ENCODE measurements at places on chromosomes 3 and 15.

DNA sequence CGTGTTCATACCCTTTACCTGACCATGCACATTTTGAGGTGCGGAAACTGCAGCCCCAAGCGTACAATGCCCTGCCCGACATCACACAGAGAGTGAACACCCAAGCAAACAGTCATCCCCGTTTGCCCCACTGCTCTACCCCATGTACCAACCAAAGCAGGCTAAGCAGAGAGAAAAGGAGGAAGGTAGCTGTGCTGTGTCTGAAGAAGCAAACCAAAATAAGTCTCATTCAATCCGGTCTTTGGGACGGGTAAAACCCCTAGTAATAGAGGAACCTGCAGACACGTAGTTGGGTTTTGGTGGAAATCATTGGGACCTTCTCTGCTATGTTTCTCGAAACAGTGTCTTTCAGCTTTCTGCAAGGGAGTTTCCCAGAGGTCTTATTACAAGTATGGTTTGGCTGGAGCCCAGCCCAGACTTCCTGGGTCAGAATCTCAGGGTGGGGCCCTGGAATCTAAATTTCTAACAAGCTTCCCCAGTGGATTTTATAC lies 164.6 kb upstream of the HES1 start:
- DNase-seq = no peak

DNA sequence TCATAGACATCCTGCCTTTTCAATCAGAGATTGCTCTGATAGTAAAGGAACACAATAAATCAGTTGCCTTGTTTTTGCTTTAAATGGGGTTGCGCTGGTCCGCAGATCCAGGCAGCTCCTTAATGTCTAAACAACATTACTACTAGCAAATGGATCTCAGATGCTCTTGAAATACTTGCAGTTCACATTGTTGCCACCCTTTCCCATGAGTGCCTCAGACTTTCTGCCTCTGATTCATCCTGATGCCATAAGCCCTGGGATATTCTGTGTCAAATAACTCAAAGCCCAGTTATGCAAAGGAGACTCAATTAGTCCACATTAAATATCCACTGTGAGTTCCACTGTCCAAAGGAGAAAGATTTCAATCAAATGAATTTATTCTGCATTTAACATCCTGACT lies 196.7 kb downstream of the PLCH1 start:
- DNase-seq = no peak

DNA sequence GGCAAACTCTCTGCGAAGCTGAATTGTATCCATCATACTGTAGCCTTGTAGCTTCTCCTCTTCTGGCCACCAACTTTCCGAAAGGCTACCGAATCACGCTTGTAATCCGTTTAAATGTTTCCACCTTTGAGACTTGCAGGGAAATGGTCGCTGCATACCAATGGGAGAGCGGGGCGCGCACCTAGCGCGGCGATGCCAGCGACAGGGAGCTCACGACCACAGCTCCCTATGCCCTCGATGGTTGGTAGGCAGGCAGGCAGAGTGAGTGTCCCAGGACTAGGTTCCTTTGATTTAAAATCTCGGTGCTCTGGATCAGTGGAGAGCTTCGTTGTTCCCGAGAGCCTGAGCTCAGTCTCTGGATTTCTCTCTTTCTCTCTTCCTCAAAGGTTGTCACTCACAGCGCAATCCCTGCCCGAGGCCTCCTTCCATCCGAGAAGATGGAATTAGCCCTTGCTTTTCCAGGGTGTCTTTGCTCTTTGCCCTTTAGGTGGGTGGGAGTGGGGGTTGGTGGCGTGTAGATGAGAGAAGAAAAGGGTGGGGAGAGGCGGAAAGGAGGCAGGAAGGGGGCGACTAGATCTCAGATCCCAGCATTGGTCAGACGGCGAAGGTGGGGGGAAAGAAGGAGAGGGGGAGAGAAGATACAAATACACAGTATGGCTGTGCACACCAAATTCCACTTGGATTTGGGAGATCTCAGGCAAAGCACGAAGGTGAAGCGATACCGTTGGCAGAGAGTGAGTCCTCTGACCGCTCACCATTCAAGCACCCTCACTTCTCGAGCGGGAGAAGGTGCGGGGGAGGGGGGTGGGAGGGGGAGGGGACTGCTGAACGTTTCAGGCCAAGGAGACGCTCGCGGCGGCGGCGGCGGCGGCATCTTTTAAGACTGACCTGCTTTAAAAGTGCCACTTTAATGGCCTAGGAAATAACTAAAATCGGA lies at the start of gene SLITRK3:
Gene SLITRK3 (minus strand): TSS at position 745 of the 937 bp plus-strand sequence. CDS start 5,554 bp downstream, outside the sequence.
- no peak for DNase-seq

GRCh38 chr3:24523988-24524727 lies 29.5 kb upstream of the THRB start:
- no peak for DNase-seq

DNA sequence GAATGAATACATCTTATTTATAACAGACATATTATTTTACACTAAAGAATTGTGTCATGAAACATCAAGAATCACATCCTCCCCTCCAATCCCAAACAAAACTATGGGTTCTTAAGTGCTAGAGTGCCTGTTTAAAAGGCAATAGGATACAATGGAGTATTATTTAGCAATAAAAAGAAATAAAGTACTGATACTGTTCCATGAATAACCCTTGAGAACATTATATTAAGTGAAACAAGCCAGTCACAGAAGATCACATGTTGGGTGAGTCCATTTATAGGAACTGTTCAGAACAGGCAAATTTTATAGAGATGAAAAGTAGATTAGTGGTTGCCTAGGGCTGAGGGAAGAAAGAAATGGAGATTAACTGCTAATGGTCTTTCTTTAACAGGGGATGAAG lies 86.5 kb downstream of the ANKRD28 start:
- DNase-seq = no peak

GRCh38 chr15:40259021-40259420 lies 20.2 kb downstream of the PAK6 start:
- no peak for DNase-seq

- DNase-seq = no peak
Observed at GRCh38 chr3:152818027-152818426, 16.9 kb upstream of the P2RY1 start.

DNA sequence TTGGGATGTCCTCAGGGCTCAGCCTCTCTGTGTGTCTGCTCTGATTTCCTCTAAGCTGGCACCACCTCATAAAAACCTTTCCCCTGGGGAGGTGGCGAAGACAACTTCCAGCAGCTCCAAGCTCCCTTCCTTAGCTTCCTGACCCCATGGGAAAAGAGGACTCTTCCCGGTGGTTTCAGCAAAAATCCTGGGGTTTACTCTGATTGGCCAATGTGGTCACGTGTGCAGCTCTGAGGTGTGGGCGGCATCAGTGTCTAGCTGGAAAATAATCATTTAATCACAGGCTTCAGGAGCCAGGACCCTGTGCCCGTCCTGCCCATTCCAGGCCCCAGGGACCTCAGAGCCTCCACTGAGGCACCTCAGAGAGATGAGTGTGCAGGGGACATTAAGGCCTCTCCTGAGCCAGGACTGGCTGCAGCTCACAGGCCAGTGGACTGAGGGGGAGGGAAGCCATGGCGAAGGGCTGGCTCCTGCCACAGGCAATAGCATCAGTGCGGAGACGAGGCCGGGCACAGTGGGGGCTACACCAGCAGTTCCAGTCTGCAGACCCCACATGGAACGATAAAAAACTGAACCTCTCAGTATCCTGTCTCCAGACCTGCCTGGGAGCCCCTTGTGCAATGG lies 104.1 kb downstream of the TPRA1 start:
- DNase-seq = no peak

- peak; percentile 5 for DNase-seq
Observed at GRCh38 chr3:19348500-19348899, 200.2 kb downstream of the KCNH8 start.

- no peak for DNase-seq
Observed at GRCh38 chr15:92326236-92326635, 67.4 kb upstream of the ST8SIA2 start.

GRCh38 chr15:69314131-69314530 lies 15.4 kb downstream of the PAQR5 start:
- no peak for DNase-seq

GRCh38 chr3:46519952-46520351 lies 22.2 kb downstream of the RTP3 start:
- no peak for DNase-seq

DNA sequence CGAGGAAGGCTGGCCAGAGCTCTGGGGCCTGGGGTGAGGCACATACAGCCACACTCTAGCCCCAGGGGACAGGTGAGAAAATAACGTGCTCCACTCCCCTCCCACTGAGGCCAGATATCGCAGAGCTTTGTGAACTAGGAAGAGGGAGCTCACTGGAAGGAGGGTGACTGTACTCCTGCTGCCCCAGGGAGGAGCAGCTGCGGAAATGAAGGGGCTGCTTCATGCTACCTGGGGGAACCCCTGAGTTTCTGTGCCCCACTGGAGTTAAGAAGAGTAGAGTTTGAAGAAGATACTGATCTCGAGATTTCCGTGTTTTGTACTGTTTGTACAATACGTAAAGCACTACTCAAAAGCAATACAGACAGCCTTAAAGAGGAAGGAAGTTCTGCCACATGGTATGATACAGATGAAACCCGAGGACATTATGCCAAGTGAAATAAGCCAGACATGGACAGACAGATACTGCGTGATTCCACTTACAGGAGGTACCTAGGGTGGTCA lies 44.6 kb downstream of the CMTM6 start:
- DNase-seq = no peak

GRCh38 chr3:32850226-32850625 lies 32.4 kb downstream of the TRIM71 start:
- no peak for DNase-seq
